ENCODE measurements at places on chromosomes 5 and 9.
A peak's percentile ranks its signal among the peaks of the same experiment; 100 is the strongest.

GRCh38 chr9:85402551-85402950 lies 339.2 kb downstream of the AGTPBP1 start:
- no peak for DNase-seq

GRCh38 chr9:134205672-134206310 lies 41.4 kb upstream of the RNU6ATAC start:
- peak; percentile 89 for DNase-seq

GRCh38 chr5:151092762-151093161 lies 11.9 kb upstream of the TNIP1 start:
- DNase-seq = no peak

DNA sequence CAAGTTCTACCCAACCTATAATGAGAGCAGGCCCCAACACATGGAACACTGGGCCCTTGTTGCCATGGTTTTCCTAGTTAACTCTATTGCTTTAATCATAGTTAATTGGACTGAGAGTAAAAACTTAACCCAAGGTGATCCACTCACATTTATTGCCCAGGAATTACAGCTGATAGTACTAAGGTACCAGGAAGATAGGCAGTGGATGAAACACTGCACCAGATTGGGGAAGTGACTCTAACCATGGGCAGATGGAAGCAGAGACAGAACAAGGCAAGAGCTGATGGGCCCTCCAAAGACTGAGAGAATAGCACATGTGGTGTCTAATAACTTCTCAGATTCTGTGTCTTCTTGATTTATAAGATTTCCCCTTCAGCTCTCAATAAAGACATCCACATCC lies 145.7 kb upstream of the TRIM32 start:
- no peak for DNase-seq

DNA sequence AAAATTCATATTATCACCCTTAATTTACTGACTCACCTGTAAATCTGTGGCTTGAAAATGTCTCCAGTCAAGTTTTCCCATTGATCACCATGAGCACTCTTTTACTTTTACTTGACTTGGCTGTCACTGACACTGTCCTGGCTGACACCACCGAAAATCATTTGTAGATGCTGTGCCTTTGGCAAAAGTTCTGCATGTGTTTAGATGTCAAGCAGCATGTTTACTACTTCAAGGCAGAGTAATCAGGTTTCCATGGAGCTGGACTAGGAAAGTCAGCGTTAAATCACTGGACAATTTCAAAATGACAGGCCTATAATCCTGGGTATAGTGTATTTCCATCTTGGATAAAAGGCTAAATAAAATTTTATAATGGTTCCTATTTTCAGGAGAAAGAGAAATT lies 1530.6 kb upstream of the CDH6 start:
- no peak for DNase-seq

DNA sequence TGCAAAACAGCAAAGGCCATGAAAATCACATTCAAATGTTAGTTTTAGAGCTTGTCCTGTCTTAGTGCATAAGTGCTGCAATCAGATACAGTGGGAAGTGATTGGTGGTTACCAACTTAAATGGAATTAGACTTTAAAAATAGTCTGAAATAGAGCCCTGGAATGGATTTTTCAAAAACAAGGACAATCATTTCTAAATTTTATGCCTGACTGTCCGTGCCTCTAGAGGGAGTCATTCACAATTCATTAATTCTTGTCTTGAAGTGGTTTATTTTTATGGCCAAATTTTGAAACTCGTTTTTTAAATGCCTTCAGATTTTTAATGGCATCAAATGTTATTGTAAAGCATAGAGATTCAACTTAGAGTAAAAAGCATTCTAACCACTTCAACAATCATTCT lies 561.8 kb upstream of the DAB2 start:
- DNase-seq = no peak

DNA sequence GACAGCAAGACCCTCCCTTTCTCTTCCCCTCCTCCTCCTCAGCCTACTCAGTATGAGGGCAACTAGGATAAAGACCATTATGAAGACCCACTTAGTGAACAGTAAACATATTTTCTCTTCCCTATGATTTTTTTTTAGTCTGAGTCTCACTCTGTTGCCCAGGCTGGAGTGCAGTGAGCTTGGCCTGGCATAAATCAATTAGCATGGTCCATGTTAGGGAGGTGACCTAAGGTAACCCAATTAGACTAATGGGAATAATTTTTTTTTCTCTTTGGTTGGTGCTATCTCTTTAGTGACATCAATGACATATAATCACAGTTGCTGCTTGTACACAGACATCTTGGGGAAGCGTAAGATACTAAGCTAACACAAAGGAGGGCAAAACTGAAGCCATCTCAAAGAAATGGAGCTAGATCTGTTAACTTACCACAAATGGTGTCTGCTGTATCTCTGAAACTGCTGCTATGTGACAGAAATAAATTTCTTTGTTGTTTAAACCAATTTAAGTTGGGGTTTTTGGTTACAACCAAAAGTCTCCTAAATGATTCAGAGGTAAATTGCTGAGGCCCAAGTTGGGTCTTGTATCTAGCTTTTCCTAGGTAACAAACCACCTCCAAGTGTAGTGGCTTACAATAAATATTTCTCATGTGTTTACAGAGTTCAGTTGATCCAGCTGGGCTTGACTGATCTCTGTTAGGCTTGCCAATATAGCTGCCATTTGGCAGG lies 13.3 kb downstream of the PKD2L2 start:
- no peak for DNase-seq

DNA sequence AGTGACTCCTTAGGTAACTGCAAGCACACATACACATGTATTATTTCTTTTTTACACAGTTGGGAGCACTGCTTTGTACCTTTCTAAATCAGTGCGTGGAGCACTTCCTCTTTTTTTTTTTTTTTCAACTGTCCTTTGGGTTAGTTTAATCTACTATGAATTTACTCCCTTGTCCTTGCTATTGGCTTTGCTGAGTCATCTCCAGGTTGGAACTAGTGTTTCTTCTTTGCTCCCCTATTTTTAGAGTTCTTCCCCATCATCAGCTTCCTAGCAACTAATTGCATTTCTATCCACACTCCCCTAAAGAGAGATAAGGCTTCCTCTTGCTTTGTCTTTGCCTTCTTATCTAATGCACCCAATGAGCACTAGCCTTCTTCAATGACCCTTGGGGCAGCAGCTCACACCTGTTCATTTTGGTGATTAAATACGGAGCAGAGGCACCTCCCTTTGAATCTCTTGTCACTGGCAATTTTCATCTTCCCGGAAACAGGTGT lies 24.3 kb downstream of the S100Z start:
- peak; percentile 95 for DNase-seq

DNA sequence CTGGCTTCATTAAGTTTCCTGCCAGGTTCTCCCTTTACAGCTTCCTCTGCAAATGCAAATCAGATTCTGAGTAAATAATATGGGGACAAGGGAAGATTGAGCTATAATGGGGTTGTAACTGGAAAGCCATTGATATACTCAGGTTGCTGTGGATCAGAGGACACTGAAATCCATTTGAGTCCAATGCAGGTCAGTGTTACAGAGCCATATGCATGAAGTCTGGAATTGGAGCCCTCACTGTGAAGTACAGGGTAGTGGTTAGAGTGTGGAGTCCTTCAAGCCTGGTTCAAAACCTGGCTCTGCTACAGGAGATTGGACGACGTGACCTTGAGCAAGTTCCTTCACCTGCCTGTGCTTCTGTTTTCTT lies 48.7 kb downstream of the TIMD4 start:
- DNase-seq = peak; percentile 62

DNA sequence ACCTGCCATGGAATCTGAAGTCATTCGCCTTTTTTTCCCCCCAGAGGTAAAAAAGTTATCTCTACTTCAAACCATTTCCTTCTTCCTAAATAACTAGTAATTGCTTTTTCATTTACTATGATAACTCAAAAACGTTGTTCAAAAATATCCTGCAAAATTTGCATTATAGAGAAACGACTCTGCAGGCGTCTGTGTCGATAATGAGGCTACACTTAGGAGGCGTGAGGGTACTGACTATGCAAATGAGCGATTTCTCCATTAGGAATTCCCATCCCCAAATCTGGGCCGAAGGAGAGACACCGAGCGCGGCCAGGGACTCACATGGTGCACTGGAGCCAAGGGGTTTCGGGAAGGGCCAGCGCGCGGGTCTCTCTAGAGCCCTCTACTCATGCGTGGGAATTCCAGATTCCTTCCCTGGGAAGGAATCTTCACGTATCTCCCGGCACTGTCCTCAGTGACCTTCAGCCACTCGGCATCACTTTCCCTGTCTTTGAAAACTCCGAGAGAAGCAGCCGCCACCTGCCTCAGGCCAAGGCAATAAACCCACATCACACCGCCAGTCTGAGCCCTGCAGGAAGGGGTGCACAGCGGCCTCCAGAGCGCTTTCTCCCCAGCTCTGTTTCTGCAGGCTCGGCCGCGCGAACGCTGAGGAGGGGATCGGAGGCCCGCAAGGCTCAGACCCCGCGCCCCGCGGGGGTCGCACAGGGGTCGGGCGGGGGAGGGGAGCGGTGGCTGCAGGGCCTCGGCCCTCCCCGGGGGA lies 718 bp upstream of the DENND4C start:
- no peak for DNase-seq
